ENCODE measurements at places on chromosomes 2 and 18. TPM values are rescaled to one million over a fixed set of nuclear protein-coding genes. Genes with fewer than 3 reads are reported as not detected.

DNA sequence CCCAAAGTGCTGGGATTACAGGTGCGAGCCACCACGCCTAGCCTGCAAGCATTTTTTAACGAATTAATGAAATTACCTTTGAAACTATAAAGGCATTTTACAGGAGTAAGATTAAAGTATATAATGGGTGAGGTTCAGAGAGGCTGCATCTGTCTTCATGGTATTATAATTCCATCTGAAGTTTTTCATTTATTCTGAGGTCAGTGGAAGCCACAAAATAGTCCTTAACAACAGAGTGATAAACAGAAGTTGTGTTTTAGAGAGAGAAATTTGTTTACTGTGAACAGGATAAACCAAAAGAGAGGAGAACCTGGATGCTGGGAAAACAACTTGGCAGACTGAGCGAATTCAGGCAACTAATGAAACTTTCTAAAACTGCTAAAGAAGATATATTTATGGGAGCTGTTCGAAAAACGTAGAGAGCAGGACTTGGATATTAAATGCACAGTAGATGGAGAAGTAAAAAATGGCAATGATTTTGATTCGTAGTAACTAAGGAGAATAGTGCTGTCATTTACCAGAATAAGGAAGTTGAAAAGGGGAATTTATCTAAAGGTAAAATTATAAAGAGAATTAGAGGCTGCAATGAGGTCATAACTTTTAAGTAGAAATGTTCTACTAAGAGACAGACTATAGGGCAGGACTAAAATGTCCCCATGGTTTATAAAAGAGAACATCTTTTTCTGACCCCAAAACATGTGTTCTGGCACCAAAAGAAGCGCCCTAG, 37.9 kb upstream of the ITGA4 start:
- no peaks in the 10 kb centered on the region for H3K36me3 ChIP-seq
- H3K27me3 ChIP-seq: no peaks in the 10 kb centered on the region
- H3K27ac ChIP-seq: no peak overlapping the region
- no peaks in the 10 kb centered on the region for H3K4me1 ChIP-seq

- peaks cover 36% of the 10 kb centered on the region for H3K36me3 ChIP-seq
These were observed 1.2 kb downstream of the TGOLN2 start for GRCh38 chr2:85326406-85327159.

GRCh38 chr2:222977121-222977520, 74.9 kb upstream of the KCNE4 start:
- H3K4me3 ChIP-seq: no peak overlapping the region
- no peaks in the 10 kb centered on the region for H3K36me3 ChIP-seq
- DNase-seq: no peak
- no peak overlapping the region for H3K27ac ChIP-seq
- peaks cover 20% of the 10 kb centered on the region for H3K4me1 ChIP-seq

GRCh38 chr18:31294199-31294747, 23.7 kb upstream of the DSG1 start:
- H3K36me3 ChIP-seq: no peaks in the 10 kb centered on the region
- no peak overlapping the region for H3K4me3 ChIP-seq
- no peaks in the 10 kb centered on the region for H3K27me3 ChIP-seq
- no peak overlapping the region for H3K27ac ChIP-seq

- no peak overlapping the region for H3K4me3 ChIP-seq
- no peak for DNase-seq
- H3K4me1 ChIP-seq: no peaks in the 10 kb centered on the region
- H3K27me3 ChIP-seq: no peaks in the 10 kb centered on the region
- H3K27ac ChIP-seq: no peak overlapping the region
These were observed 50.1 kb downstream of the ST3GAL5 start for GRCh38 chr2:85838641-85839040.

DNA sequence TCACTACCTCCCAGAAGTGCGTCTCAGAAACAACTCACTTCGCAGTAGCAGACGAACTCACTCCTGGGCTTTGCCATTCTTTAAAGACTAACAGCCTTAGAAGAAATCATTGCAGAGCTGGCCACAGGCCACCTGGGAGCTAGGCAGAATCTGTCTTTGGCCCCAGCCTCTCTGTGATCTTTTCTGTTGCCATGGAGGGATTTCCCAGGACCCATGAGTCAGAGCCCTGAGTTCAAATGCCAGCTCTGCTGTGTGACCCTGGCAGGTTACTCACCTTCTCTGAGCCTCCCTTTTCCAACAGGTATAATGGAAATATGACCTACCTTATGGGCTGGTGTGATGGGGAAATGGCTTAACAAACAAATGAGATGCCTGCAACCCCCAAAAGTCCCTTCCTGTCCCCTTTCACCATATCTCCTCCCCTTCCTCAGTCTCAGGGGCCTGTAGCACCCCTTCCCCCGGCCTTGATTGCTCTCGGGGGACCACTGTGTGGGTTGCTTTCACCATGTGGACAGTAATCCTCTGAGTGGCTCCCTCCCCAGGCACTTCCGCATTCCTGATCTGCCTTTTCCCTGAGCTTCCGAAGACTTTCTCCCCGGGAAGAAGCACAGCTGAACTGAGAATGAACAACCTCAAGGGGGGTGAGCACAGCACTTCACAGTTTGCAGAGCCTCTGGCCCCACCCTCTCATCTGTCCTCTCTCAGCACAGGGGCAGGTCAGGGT, 34.0 kb upstream of the SLC66A3 start:
- H3K27me3 ChIP-seq: no peaks in the 10 kb centered on the region
- H3K4me1 ChIP-seq: peaks cover 19% of the 10 kb centered on the region
- no peaks in the 10 kb centered on the region for H3K36me3 ChIP-seq

DNA sequence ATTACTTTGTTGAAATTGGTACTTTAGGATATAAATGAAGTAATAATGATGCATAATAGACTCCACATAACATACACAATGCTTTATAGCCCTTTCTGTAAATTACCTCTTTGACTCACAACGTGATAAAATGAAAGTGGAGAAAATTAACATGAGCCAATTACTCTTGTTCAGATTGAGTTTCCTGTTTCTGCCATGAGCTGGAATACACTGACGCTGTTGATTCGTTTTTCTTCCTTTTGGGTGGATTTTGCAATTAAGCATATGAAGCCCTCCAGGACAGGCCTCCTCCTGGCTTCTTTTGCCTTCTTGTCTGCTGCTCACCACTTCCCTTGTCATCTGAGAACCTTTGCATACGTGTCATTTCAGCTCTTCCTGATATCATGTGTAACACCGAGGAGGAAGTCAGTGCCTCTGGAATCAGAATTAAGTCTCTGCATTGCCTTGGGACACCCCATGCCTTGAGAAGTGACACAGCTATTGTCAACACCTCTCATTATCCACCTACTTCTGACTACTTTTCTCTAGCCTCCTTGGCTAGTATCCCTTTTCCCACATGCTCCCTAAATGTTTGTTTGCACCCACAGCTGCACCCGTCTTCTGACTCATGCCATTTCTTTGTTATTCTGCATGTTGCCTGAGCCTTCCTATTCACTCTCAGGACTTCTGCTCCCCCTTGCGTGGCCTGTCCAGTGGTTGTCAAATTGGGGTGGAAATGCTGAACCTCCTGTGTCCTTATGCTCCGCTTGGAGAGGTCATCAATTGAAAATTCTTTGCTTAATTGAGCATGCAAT, 134.1 kb downstream of the FMNL2 start:
- no peak for DNase-seq
- peak overlapping the region; percentile 31 for H3K27ac ChIP-seq
- peaks cover 52% of the 10 kb centered on the region for H3K4me1 ChIP-seq
- H3K36me3 ChIP-seq: no peaks in the 10 kb centered on the region
- no peaks in the 10 kb centered on the region for H3K27me3 ChIP-seq

GRCh38 chr2:3108105-3108504, 269.5 kb downstream of the EIPR1 start:
- no peaks in the 10 kb centered on the region for H3K36me3 ChIP-seq
- peaks cover 7% of the 10 kb centered on the region for H3K27me3 ChIP-seq
- DNase-seq: no peak
- H3K4me1 ChIP-seq: no peaks in the 10 kb centered on the region
- H3K27ac ChIP-seq: no peak overlapping the region

DNA sequence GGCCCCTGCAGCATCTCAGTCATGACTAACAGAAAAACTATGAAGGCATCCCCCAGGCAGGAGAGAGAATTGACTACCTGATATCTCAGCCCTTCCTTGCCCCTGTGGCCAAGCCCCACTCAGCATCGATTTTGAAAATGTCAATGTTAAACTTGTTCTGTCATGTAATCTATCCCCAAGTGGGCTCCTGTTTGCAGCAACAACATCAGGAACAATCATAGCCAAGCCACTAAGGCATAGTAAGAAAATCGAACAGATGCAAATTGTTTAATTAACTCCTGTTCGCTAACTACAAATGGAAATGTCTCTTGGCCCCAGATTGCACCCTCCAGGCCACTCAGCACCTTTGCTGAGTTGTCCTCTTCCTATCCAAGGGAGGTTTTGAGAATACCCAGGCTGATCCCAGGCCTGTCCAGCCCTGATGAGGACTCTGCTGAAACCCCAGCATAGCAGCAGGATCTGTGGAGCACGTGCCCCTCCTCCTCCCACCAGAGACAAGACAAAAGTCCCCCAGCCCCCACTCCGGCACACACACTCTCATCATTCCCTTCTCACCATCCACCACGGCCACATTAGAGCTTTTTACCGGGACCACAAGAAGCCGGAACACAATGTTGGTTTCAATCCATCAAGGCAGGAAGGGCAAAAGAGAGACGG, 150.1 kb downstream of the TNS1 start:
- H3K27me3 ChIP-seq: no peaks in the 10 kb centered on the region
- no peak for DNase-seq

DNA sequence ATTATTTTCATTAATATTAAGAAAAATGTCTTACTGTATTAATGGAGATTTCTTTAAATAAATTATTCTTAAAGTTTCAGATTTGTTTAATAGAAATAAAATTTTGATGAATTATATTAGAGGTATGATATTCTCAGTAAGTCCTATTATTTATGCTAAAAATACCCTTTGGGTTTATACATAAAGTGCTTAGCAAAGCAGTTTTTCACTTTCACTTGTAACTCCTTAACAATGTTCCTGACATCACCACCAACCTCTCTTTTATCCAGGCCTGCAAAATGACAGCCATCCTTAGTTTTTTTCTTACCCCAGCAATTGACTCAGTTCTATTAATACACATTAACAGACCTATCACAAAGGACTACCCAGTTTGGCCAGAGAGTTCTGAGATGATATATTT, 170.4 kb downstream of the CD226 start:
- no peaks in the 10 kb centered on the region for H3K4me1 ChIP-seq
- no peak overlapping the region for H3K4me3 ChIP-seq
- DNase-seq: no peak

DNA sequence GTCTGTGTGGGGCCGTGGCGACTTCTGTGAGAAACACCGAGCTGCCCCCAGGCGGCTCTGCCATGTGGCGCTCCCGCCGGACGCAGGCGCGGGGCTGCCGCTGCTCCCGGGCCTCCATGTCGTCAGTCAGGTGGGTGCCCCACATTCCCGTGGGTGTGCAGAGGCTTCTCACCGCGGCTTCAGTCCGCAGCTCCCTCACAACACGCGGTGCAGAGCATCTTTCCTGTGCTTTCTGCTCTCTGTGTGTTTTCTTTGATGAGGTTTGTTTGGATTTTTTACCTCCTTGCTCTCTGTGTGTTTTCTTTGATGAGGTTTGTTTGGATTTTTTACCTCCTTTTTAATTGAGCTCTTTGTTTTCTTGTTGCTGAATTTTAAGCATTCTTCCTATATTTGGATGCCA, 13.0 kb downstream of the AQP12A start:
- H3K36me3 ChIP-seq: no peaks in the 10 kb centered on the region
- no peaks in the 10 kb centered on the region for H3K27me3 ChIP-seq
- H3K27ac ChIP-seq: no peak overlapping the region
- no peak overlapping the region for H3K4me3 ChIP-seq
- no peaks in the 10 kb centered on the region for H3K4me1 ChIP-seq

GRCh38 chr2:190528521-190529001, 6.0 kb downstream of the NEMP2 start:
- no peaks in the 10 kb centered on the region for H3K27me3 ChIP-seq
- no peak overlapping the region for H3K4me3 ChIP-seq
- no peak overlapping the region for H3K27ac ChIP-seq
- H3K4me1 ChIP-seq: peaks cover 7% of the 10 kb centered on the region

- H3K4me3 ChIP-seq: no peak overlapping the region
- H3K36me3 ChIP-seq: no peaks in the 10 kb centered on the region
- DNase-seq: no peak
- H3K27ac ChIP-seq: no peak overlapping the region
- no peaks in the 10 kb centered on the region for H3K27me3 ChIP-seq
These were observed 298.5 kb downstream of the INSIG2 start for GRCh38 chr2:118386641-118387302.

GRCh38 chr2:128617661-128618060, 299.0 kb upstream of the HS6ST1 start:
- H3K4me1 ChIP-seq: no peaks in the 10 kb centered on the region
- H3K27ac ChIP-seq: no peak overlapping the region
- H3K27me3 ChIP-seq: no peaks in the 10 kb centered on the region
- H3K36me3 ChIP-seq: no peaks in the 10 kb centered on the region
- DNase-seq: no peak
- no peak overlapping the region for H3K4me3 ChIP-seq

DNA sequence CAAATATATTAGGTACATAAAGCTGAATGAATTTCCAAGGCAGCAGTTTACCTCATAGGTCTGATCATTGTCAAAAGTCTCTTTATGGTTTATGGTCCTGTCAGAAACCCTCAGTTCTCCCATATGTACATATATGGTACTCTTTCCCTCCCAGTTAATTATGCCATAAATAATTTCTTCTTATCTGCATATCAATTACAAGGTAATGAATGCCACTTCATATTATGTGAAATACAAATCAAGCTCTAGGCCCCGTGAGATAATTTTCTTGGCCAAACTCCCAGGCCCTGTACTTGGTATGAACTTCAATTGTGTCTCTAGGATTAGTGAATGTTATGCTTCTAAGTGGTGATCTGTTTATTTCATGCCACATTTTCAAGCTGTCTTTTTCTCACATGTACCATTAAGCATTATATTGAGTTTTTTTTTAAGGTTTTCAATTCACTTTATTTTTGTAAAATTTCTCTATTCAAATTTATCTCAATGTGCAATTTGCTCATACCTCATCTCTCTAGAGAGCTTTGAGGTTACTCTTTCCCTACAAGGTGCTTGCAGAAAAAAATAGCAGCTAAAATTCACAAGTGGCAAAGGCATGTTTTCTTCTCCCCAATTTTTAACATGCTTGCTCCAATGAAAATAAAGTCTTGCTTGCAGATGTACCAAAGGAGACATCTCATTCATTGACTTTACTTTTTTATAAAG, 430.6 kb upstream of the VRK2 start:
- no peaks in the 10 kb centered on the region for H3K4me1 ChIP-seq
- H3K27ac ChIP-seq: no peak overlapping the region
- H3K27me3 ChIP-seq: no peaks in the 10 kb centered on the region
- DNase-seq: no peak

DNA sequence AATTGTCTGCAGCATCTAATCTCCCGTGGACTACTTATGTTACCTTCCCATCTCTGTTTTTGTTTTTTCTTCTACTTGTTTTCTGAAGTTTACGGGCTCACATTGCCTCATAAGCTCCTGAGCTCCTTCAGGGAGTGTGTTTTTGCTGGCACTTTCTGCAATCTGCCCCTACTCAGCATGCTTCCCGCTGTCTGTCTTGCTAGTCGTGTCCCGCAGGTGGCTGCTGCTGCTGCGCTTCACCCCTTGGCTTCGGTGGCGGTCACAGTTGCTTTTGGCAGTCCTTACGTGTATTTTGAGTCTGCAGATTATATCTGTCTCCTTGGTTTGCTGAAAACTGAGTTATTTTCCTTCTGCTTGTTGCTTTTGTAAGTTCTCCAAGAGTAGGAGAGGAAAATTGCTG, 37.3 kb downstream of the FER1L5 start:
- DNase-seq: no peak
- H3K4me3 ChIP-seq: no peak overlapping the region

GRCh38 chr18:77671456-77672167, 422.0 kb downstream of the GALR1 start:
- H3K36me3 ChIP-seq: no peaks in the 10 kb centered on the region
- no peaks in the 10 kb centered on the region for H3K4me1 ChIP-seq
- no peak for DNase-seq

REG1A gene
- total RNA-seq: 1,175 TPM

TUBB8B gene
- not detected for total RNA-seq

ST6GAL2 gene
- total RNA-seq: 5.8 TPM

CAVIN2 gene
- 46.3 TPM for total RNA-seq

FOXI3 gene
- total RNA-seq: not detected

HNRNPLL gene
- total RNA-seq: 58.9 TPM

CD8B2 gene
- total RNA-seq: not detected
